GM23248 (cell line): ENCODE measurements at places on chromosomes 4 and X. TPM values are rescaled to one million over a fixed set of nuclear protein-coding genes. Genes with fewer than 3 reads are reported as not detected.
A peak's percentile ranks its signal among the peaks of the same experiment; 100 is the strongest.

DNA sequence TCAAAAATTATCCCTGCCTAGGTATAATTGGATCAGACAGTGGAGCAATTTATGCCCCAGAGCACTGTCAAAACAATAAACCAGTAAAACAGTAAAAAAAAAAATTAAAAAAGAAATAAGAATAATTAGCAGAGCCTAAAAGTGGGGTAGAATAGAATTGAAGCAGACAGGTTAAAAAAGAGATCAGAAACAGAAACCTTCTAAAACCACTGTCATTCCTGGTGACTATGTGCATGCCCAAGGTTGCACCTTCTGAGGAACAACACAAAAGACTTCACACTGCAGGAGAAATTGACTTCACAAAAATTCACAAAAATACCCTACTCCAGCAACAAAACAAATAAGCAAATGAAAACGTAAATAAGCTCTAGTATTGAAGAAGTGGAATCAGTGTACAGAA, 168.6 kb downstream of the SPANXA1 start:
- DNase-seq = no peak

GRCh38 chr4:156252358-156252921, 298.8 kb upstream of the CTSO start:
- DNase-seq = peak; percentile 1

DNA sequence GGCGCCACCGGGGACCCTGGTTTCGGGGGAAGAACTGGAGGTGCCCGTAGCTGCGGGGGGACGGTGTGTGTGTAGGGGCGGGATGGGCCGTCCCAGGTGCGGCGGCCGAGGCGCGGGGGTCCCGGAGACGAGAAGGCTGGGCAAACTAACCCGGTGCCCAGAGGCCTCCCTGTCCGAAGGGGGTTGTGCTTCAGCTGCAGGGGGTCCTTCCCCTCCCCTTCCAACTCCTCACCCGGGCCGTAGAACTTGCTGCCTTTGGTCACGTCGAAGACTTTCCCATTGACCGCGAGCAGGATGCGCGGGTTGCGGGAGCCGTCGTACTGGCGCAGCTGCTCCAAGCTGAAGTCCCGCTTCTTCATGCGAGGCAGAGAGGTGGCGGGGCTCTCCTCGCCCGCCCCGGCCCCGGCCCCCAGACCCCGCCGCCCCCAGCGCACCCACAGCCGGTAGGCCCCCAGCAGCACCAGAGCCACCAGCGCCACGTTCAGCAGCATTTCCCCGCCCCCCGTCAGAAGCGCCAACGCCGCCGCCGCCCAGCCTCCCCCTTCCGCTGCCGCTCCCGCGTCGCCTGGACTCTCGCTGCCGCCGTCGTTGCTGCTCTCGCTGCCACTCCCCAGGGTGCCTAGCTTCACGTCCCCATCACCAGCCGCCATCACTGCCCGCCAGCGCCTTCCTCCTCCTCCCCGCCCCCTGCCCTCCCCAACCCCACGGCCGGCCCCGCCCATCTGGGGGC, at the start of gene PGRMC2:
Gene PGRMC2 (minus strand): TSS at position 673 of the 730 bp plus-strand sequence. CDS start 23 bp downstream, at position 650.
- DNase-seq = peak; percentile 68

GRCh38 chr4:56728512-56728911, 47.4 kb upstream of the HOPX start:
- DNase-seq = peak; percentile 83

MAGEA10 gene
- total RNA-seq = not detected in 2 replicates

- DNase-seq = peak; percentile 71
These were observed 3.6 kb downstream of the ATP2B3 start for GRCh38 chrX:153521034-153521433.

DNA sequence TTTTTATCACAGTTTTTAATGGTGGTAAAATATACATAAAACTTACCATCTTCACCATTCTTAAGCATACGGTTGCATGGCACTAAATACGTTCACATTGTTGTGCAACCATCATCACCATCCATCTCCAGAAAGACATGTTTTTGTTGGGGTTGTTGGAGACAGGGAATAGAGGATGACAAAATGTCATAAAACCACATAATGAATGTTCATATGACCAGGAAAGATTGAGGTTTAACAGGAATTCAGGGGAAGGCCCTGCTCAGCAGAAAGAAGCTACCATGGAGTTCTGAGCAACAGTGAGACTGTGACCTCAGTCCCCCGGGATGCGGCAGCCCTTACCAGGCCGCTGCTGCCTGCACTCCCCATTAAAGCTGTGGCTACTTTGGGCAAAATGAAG, 63.9 kb upstream of the TRIM2 start:
- DNase-seq = peak; percentile 54

DNA sequence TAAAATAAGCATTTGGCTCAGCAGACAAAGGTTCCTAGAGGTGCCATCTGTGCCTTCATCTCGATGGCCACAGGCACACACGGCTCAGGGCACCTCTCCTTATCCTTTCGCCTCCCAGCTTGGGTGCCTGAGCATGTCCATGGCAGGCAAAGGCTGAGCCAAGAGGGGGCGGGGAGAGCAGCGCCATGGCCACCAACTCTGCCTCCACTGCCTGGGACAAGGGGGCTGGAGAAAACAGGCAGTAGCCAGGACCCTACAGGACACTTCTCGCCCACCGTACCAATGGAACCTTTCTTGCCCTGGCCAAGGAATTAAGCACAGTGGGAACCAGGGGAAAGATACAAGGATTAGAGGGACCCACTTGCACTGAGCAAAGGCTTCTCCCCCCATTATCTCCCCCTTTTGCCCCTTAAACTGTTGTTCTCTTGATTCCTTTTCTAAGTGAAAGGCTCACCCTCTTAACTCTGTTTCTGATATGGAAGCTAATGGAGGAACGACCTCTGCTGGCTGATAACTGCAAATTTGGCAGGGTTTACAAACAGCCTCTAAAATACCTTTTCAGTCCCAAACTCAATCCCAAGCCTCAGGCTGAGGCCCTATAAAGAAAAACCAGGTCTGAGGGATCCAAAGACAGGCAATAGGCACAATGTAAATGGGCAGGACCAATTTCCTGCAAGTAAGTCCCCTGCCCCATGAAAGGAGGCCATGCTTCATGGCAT, 335.2 kb downstream of the ADAM29 start:
- peak; percentile 6 for DNase-seq

DNA sequence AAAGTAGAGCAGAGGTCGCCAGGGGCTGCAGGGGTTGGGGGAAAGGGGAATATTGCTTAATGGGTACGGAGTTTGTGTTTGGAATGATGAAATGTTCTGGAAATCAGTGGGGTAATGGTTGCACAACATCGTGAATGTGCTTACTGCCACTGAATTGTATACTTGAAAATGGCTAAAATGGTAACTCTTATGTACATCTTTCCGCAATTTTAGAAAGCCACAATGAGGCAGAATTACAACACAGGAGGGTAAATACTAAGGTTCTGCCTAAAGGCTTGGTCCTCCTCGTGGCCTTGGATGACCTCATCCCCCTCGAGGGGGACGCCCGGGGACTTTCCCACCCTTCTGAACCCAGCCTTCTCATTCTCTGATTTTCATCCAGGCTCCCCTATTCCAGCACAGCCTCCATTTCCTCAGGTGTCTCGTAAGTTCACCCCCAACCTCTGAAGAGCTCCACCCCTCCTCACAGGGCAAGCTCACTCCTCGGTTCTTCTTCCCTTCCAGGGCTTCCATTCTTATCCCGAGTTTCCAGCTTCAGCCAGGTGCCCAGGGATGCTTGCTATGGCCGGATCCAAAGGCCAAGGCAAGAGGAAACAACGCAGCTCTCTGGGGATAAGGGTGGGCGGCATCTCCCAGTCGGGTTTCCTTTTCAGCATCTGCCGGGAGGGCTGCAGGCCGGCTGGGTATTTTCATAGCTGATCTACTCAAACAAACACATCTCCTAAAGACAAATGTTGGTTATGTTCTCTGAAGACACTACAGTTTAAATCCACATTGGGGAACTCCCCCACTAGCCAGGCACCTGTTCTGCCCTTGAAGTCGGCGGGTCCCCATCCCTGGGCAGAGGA, 71.3 kb upstream of the ACSL1 start:
- no peak for DNase-seq

- DNase-seq = peak; percentile 73
These were observed 47.6 kb downstream of the ADD1 start for GRCh38 chr4:2891294-2891693.

DNA sequence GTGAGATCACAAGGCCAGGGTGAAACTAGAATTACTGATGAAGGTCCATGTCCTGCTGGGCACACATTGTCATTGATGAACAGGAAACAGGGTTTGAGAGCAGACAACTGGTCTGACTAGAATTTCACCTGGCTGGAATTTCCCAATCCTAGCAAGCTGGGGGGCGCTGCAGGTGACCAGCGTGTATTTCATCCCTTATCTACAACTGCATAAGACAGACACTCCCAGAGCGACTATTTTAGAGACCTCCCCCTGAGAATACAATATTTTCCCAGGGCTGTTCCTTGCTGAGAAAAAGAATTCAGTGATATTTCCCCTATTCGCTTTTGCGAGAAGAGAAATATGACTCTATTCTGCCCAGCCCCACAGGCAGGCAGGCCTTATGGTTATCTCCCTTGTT, 432.6 kb upstream of the GALNT7 start:
- DNase-seq = no peak

ALAS2 gene
- not detected in 2 replicates for total RNA-seq

DNA sequence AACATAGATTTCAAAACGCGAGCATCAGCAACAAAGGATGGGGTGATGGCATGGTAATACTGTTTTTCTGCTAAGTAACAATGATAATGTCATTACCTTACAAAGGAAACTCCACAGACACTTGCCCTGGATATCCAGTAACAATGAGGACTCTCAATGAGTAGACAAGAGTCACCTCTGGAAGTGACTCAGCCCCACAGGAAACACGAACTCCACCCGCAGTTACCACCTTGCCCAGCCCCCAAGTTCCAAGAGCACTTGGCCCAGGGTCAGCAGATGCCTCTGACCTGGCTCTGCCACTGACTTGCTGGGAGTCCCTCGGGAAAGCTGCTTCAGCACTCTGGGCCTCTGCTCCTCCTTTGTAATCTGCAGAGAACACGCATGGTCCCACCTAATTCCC, 110.3 kb upstream of the MAP3K15 start:
- DNase-seq = peak; percentile 50

FAM156A gene
- total RNA-seq = 17.4 and 67.5 TPM in 2 replicates

GRCh38 chr4:4437798-4438470, 51.0 kb downstream of the NSG1 start:
- DNase-seq = no peak

CCDC110 gene
- 0.22 and 0.38 TPM in 2 replicates for total RNA-seq
